ENCODE measurements at places on chromosomes 5 and 9. TPM values are rescaled to one million over a fixed set of nuclear protein-coding genes. Genes with fewer than 3 reads are reported as not detected.
A peak's percentile ranks its signal among the peaks of the same experiment; 100 is the strongest.

GRCh38 chr9:100449420-100449819, 22.5 kb downstream of the MSANTD3 start:
- no peak for DNase-seq

- no peak for DNase-seq
These were observed 121.2 kb downstream of the SAXO1 start for GRCh38 chr9:18911714-18912342.

GRCh38 chr9:104941597-104941996, 13.6 kb upstream of the ABCA1 start:
- DNase-seq = no peak

DNA sequence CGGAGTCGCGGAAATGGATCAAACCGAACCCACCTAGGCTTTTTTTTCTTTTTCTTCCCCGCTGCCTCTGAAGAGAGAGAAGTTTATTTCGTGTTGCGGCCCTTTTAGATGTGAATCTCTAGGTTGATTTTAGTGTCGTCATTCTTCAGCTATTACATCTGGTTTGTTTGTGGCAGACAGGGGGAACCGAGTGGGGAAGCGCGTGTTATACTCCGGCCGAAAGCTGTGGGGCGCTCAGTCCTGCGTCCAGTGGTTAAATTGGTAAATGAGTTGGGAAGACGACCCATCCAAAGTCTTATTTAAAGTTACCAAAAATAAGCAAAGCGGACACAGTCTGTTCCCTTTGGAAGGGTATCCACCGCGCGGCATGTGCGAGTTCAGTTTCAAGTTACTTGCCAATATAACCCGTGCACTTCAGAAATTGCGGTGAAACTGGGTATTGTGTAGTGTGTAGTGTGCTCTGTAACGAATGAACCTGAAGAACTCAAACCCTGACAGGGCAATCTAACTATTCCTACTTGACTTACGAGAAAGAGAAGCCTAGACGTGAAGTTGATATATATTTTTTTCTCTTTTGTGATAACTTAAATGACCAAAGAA, 1.3 kb downstream of the MAN2A1 start:
- DNase-seq = peak; percentile 91

GRCh38 chr5:173330338-173331206, 2.4 kb upstream of the STC2 start:
- no peak for DNase-seq

DNA sequence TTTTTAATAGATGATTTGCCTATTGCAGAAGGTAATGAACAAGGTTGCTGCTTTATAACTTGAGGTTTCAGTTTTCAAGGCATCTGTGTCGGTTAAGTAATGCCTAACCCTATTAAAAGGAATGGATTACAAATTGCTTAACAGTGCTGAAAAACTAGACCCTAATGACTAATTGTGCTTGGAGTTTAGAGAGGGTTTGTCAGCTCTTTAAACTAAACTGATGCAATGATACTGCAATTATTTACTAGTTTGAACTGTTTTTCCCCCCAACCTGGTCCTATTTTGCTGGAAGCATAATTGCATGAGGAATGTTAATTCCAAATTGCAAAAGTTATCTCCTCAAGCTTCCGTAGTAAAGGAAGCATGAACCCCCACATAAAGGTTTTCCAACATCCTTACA, 39.3 kb upstream of the TLX3 start:
- DNase-seq = no peak

GRCh38 chr5:10064546-10065195, 185.0 kb downstream of the ATPSCKMT start:
- DNase-seq = no peak

DNA sequence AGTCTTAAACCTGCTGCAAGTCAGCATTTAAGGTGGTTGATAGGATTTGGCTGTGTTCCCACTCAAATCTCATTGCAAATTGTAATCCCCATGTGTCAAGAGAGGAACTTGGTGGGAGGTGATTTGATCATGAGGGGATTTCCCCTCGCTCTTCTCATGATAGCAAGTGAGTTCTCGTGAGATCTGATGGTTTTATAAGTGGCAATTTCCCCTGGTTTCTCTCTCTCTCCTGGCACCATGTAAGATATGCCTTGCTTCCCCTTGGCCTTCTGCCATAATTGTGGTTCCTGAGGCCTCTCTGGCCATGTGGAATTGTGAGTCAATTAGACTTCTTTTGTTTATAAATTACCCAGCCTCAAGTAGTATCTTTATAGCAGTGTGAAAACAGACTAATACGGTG, 84.3 kb upstream of the SMC2 start:
- no peak for DNase-seq

DNA sequence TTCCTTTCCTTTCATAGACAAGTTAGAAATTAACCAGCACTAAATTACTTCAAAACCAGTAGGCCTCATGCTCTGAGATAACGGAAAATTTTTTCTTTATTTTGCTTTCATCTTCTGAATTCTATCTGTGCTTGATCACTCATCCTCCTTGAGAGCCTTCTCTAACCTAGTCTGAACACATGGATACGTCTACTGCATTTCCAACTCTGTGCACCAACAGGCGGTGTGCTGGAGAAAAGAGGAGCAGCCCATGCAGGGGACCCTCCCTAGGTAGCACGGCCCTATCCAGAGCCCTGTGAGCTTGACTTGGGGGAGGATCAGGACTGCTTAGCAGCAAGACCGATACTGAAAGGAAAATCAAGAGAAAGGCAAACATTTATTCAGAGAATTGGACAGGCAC, 149.8 kb downstream of the AUH start:
- no peak for DNase-seq

- no peak for DNase-seq
These were observed 206.4 kb upstream of the CDKN2B start for GRCh38 chr9:22215521-22215920.

DNA sequence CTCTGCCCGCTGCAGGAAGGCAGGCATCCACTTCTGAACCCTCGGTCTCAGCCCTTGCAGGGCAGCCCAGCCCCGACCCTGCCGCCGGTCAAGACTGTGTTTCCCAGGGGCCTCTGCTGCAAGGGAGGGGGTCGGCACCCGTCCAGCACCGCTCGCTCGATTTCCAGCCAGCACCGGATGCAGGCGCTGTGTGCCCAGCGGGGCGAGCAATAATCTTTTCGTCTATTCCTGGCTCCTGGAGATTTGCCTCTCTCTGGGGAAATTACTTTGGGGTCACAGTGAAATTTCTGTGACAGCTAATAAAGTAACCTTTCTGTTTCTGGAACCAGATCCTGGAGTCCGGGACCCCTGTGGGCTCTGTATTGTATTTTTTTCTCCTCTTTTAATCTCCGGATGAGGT, 155.3 kb downstream of the COL23A1 start:
- DNase-seq = no peak

DNA sequence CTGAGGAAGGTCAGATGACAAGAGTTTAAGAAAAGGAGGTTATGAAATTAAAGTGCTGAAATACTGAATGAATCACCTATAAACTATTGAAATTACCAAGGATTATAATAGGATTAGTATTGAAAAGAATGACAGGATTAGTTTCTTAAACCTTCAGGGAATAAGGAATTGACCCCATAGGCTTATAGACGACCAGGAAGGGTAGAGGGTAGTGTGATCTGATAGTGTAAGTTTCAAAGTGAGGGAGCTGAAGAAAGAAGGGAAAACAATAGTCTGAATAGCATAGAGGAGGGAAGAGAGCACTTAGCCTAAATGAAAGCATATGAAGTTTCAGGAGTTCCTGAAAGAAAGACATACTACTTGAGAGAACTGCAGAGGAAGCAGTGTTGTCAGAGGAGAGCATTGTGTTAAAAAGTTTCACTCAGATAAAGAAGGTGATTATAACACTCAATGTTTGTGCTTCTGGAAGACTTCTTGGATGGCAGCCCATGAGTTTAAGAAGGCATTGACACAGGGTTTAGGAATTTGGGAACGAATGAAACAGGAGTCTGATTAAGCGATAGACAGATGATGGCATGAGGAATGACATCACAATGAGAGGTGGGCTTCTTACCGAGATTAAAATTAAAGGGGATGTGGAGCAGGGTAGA, 557.9 kb upstream of the GRAMD2B start:
- no peak for DNase-seq

GLRA1 gene
- polyA plus RNA-seq = not detected

GPR150 gene
- 1.1 TPM for polyA plus RNA-seq

VCAN gene
- 5.4 TPM for polyA plus RNA-seq

KLHL3 gene
- polyA plus RNA-seq = 2.7 TPM
